ENCODE measurements at places on chromosomes 3 and 15.

DNA sequence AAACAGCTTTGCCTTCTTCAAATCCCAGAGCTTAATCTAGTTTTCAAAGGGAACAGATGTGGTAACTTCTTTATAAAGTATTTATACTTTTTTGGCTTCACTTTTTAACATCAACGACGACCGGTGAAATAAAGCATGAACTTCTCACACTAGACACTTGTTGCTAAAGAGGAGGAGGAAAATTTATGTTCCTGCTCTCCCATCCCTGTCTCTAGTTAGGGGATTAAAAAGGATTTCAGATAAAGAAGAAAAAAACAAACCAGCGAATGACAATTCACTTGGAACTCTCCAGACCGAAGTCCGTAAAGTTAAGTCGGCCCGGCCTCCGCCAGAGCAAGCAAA is 672 bp downstream of the NEDD4 start:
- DNase-seq: no peak

GRCh38 chr3:60065227-60065868 is 1015.5 kb upstream of the CFAP20DC start:
- no peak for DNase-seq

- DNase-seq: no peak
Observed at GRCh38 chr15:101201411-101202174, 50.3 kb downstream of the CHSY1 start.

DNA sequence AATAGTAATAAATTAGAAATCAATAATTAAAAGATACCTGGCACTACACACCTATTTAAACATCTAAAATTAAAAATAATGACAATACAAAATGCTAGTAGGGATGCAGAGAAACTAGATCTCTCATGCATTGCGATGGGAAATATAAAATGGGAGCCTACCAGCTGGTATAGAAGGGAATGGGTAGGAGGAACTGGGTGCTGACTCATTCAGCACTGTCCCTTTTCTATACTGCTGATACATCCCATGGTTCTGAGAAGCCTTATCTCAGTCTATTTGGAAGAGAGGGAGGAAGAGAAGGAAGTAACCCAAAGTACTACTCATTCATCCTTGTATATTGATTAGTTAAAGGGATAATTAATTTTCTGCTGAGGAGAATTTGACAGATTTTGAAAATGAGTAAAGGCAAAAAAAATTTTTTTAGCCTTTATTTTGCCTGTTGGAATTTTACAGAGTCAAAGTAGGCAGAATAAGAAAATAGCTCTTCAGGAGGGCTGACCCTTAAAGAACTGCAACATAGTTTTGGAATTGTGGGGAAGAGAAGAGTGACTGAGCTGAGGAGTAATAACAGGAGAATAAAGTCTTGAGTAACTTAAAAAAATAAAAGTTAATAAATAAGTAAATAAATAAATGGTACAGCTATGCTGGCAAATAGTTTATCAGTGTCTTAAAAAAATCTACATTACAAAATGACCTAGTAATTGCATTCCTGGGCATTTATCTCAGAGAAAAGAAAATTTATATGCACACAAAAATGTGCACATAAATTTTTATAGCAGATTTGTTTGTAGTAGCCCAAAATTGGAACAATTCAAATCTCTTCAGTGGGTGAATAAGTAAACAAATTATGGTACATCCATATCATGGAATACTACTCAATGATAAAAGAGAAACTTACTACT is 15.3 kb upstream of the BHLHE40 start:
- DNase-seq: no peak

- DNase-seq: no peak
Observed at GRCh38 chr3:37558580-37558979, 303.1 kb upstream of the CTDSPL start.

GRCh38 chr15:89443581-89443980 is 52.8 kb downstream of the RHCG start:
- no peak for DNase-seq

DNA sequence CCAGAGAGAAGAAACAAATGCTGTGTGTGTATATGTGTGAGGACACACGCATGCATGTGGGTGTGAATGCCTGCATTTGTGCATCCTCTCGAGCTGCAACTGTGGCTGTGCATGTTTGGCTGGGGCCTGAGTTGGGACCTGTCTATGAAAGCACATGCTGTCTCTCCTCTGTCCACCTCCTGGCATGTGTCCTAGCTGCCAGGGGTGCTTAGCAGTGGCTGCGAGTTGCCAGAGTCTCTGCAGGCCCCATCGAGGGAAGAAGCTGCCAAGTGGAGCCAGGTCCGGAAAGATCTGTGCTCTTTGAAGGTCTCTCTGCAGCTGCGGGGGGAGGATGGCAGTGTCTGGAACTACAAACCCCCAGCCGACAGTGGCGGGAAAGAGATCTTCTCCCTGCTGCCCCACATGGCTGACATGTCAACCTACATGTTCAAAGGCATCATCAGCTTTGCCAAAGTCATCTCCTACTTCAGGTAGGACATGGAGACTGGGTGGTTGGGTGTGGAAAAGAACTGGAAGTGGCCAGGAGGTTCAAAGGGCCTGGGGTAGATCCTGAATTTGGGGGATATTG is 30.7 kb downstream of the NR1I2 start:
- no peak for DNase-seq

DNA sequence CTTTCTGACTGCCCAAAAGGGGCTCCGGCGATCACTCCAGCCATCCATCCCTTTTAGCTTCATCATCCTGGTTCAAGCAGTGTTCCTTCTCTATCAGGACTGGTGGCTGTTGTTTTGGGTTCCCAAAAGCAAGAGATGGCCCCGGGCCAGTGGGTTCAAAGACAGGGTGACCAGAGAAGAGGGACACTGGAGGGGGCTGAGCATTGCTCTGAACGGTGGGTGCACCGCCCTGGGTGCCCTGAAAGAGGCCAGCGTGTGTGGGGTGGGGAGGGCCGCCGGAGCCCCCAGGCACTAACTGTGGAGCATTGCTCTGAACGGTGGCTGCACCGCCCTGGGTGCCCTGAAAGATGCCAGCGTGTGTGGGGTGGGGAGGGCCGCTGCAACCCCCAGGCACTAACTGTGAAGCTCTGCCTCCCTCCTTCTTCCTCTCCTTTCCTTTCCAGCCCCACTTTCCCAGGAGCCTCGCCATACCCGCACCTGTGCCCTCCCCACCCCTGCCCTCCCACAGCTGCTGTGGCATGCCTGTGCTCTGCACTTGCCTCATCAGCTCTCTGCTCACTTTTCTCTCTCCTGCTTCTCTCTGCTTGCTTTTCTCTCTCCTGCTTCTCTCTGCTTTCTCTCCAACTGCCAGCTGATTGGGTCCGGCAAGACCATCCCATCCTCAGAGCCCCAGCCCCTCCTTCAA is 37.4 kb upstream of the OR4F6 start:
- DNase-seq: no peak

- no peak for DNase-seq
Observed at GRCh38 chr3:141444586-141445285, 42.1 kb upstream of the RASA2 start.

DNA sequence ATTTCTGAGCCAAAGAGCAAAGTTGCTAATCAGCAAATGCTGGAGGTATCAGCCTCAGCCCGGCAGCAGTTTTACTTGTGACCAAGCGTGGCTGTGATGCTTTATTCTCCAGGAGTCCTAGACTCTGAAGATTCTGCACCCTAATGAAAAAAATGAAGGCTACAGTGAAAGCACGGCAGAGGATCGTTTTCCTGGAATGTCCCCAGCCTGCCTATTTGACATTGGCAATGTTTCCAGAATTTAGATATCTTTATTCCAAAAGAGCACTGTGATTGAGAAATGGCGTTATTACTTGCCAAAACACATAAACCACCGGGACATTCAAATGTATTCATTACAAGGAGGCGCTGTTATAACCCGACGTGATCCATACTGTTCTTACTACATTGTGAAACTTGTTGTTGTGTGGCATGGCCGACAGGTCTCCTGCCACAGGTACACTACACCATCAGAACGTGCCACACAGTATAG is 263.8 kb downstream of the SLCO3A1 start:
- no peak for DNase-seq

- DNase-seq: no peak
Observed at GRCh38 chr3:33438881-33439545, 1.2 kb downstream of the UBP1 start.

DNA sequence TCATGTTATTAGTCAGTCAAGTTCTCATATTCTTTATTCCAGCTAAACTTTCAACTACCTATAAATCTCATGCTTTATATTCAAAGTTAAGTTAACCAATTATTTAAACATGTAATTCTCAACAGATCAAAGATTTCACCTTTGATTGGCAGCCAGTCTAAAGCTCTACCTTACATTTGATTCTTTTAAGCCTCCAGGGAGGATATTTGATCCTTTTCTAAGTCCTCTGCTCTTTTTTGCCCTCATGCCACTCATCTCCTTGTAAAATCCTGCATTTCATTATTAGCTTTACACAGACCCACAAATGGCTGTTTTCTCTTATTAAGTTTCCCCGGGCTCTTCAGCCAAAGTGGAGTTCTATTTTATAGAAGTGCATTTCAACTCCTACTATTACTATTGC is 134.1 kb downstream of the NLGN1 start:
- DNase-seq: no peak

DNA sequence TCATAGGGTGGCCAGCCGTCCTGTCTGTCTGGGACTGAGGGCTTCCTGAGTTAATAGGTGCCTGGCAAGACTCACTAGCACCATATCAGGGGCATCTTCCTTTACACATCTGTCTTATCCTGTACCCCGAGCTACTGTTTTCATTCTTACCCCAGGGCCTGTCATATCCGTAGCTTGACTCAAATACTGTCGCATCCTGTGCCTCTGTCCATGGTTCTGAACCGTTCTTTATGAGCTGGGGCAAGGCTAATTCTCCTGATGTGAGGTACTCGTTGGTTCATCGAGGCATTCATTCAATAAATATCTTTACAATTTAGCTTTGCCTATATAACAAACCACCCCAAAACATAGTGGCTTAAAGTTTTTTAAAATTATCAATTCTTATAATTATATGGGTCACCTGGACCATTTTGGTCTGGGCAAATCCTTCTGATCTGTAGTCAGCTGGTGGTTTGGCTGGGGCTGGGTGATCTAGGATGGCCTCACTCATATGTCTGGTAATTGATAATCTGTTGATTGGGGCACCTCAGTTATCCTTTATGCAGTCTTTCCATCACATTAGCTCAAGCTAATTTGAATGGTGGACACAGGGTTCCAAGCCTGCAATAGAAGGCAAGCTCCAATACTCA is 121.2 kb downstream of the TLE3 start:
- no peak for DNase-seq

DNA sequence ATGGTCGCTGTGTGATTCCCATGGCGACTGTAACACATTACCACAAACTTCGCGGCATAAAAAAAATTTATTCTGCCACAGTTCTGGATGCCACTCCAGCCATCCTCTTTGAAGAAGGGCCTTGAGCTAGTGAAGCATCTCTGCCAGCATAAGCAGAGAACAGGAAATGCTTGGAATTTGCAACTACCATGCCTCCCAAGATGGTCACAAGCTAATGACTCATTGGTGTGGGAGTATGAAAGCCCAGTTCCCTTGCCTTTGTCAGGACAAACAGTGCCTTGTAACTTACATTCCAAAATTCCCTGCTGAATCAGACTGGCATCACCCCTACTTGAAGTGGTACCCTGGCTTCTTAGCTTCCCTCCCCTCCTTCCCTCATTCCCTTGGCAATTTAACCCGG is 129.7 kb downstream of the PROS1 start:
- DNase-seq: no peak

DNA sequence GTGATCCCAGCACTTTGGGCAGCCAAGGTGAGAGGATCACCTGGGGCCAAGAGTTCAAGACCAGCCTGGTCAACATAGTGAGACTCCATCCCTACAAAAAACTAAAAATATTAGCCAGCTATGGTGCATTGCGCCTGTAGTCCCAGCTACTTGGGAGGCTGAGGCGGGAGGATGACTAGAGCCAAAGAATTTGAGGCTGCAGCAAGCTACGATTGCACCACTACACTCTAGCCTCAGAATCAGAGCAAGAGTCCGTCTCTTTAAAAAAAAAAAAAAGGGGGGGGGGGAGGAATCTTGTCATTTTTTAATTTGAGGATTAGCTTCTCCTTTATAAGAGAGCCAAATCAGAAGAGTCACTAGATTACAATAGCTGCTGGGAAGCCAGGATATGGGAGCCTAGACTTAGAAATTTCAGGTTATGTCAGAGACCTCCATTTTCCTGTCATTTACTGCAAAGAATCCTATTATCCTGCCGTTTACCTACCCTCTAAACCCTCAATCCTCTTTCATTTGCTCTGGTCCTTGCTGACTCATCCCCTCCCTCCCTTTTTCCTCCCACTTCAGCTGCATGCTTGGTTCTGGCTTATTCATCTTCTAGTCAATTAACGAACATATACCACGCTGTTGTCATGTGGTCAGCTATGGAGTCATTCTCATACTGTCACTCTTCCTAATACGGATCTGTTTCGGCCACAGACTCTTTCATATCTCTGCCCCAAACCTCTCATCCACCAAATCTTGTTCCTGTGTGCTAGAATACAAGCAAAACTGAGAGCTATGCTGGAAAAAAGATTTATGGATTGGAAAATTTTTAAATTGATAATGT is 83.8 kb upstream of the PPIB start:
- no peak for DNase-seq

DNA sequence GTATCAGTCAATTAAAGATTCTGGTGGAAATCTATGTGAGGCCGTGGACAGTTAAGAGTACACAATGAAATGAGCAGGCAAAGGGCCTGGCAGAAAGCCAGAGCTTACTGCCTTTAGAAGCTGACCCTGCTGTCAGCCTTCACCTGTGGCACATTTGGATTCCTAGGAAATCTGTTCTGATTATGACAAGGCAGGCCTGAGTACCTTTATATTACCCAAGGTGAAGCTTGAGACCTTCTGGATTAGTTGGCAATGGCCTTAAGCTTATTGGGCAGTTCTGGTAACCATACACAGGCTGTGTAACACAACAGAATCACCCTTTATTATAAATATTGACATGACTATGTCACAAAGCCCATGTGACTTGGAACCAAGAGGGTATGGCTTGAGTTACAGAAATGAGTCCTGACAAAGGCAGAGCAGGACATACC is 43.2 kb downstream of the NBEAL2 start:
- no peak for DNase-seq

DNA sequence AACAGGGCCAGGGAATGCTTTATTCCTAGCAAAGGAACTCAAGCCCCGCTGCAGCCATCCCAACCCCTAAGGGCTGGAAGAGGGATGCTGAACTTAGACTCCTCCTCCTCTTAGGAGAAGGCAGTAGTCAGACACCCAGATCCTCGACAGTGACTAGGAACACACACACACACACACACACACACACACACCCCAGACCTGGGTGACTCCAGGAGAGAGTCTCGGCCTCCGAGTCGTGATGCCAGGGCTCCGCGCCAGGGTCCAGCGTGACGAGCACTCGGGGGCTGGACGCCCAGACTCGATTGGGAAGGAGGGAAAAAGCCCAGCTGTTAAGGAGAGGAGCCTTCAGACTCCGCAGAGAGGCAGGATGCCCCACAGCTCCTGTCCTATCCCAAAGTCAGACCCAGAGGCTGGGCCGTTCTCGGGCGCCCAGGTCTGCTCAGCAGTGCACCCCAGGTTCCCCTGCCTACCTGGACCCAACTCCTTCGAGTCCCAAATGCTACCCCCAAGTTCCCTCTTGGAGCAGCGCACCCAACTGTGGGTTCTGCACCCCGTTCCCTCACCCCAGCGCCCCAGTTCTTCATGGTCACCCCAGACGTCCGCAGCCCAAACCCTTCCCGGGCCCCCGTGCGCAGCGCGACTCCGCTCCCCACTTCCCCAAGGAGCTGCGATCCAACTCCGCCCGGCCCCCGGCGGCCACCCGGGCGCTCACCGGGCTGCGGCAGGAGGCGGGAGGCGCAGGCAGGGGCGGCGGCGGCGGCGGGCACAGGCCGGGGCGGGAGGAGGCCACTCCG is 421 bp downstream of the BMF start:
- DNase-seq: no peak

All from stimulated activated CD8-positive, alpha-beta memory T cell treated with anti-CD3 and anti-CD28 coated beads, Interleukin-7, amount 100 ng/mL, for 1 hour (primary cell).